GM06990 (cell line): ENCODE measurements at places on chromosomes 12 and 14.

DNA sequence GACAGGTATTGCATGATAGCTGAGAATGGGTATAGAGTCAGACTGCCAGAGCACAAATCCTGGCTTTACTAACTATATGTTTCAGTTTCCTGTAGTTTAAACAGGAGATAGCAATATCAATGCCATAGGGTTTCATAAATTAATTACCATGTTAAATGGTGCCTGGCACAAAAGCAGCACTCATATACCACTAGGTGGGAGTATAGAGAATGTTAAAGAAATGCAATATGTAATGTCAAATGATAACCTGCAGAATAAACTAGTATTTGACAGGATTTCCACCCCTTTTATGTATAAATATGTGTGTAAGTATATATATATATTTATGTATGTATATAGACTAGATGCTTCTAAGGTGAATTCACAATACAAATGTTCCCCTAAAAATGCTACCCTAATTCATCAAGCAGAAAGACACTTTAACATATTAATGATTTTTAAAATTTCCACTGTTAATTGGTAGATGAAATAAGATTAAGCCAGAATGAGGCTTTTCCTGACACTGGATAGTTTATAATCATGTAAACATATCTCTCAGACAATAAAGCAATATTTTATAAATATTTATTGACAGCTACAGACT lies 8.6 kb downstream of the WDR89 start:
- no peak for DNase-seq

DNA sequence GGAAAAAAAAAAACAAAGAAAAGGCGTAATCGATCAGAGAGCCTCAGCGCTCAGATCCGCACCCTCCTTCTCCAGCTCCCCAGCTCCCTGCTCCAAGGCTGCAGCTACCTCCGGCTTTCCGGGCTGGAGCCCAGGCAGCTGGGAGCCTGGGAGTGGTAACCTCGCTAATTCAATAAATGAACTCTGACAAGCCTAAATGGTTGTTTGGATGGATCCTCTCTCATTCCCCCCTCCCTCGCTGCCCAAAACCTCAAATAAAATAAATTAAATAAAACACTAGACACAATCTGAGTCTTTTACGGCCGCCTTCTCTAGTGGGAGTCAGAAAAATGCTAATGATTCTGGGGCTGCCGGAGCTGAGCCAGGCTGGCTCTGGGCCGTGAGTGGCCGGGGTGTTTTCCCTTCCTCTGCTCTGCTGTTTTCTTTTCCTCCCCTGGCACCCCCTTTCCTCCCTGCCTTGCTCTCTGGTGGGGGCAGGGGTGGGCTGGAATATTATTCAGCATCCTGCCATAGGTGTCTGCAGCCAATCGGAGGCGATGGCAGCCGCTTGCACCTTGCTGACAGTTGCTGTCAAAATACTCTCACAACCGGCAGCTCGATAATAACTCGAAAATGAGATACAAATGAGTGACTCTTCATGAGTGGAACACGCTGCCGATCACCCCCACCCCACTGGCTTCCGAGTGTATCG lies 76.1 kb downstream of the RBM19 start:
- DNase-seq: no peak

DNA sequence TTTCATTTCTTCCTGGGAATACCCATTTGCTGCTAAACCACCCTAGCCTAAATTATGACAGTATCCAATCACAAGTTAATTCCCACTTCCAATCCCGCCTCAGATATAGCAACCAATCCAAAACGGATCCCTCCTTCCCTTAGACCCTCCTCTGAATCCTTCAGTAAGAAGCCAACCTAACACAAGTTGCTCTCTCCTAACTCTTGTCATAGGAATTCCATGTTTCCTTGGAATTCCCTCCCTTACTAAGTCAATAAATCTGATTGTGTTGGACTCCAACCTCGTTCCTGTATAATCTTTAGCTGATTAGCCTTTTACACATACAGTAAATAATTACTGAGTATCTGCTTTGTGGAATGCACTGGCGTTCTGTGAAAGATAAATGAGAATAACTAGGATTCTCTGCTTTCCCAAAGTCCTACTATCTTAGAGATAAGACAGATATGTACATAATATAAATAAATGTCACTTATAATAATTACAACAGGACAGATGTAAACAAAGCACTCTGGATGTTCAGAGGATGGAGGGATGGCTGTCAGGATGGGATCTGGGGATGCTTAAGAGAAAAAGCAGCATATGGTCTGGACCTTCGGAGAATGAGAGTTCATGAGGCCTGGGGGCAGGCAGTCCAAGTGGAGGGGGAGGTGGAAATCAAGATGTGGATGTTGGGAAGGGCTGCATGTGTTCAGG lies 185.8 kb upstream of the SOX5 start:
- no peak for DNase-seq

- DNase-seq: no peak
These were observed 6.6 kb downstream of the PHB2 start for GRCh38 chr12:6963791-6964413.

DNA sequence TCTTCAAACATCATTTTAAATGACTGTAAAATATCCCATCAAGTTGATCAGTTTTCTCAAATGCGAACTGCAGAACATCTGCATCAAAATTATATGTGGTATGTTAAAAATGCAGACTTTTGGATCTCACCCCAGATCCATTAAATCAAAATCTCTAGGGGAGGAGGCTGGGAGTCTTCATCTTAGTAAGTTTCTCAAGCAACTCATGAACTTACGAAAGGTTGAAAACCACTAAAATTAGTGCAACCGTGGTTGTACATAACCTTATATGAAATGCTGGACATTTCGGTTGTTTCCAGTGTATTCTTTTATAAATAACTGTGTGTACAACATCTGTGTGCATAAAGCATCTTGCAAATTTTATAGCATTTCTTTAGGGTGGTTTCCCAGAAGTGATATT lies 39.2 kb downstream of the ZFP36L1 start:
- DNase-seq: no peak

DNA sequence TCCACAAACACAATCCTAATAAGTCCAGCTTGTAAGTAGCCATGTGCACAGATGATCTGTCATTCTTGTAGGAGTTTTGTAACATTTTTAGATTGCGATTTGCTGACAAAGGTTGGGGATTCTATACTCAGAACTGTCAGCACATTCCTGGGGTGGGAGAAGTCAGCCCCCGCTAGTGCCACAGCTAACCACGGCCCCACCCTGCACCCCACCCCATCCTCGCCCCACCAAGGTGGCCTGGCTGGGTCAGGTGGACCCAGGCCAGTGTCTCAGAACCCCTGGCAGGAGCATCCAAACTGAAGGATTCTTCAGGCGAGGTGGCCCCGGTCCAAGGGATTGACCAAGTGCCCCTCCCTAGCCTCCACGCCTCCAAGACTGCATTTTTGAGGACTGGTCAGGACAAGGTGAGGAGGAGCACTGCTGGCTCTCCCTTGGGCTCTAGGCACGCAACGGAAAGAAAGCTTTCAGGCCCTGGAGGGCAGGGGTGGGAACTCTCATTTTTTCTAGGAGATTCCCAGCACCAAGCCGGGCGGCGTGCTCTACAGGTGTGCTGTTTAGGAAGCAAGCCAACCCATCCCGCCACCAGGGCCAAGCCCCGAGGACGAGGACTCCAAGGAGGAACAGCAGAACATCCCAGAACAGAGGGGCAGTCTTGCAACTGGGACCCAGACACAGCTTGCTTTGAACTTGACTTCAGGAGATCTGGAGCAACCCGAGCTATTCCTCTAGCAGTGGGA lies 172.8 kb downstream of the BCL11B start:
- no peak for DNase-seq

GRCh38 chr12:9252256-9252655 lies 44.1 kb upstream of the PZP start:
- DNase-seq: no peak

- DNase-seq: no peak
These were observed 19.3 kb downstream of the MVK start for GRCh38 chr12:109592905-109593272.

GRCh38 chr14:38616959-38617358 lies 361.1 kb upstream of the CLEC14A start:
- DNase-seq: no peak

- DNase-seq: no peak
These were observed 58.7 kb downstream of the ST8SIA1 start for GRCh38 chr12:22275843-22276242.

DNA sequence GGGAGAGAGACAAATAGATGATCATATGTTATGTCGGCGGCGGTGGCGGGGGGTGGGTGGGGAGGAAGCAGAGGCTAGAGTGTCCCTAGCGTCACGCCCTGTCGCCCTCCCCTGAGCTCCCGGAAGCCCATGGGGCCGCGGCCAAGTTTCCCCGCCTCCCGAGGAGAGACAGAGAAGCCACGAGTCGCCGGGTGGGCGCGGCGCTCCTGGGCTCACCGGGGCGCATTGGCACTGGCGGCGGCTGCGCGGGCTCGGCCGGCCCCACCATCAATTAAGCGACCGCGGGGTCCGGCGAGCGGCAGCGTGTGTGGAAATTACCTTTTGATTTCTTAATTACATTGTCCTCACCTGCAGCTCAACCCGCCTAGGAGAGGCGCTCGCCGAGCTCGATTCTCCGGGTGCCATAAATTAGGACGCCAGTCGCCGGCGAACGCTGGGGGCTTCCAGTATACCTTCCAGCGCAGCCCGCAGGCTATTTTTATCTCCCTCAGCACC lies 119.9 kb upstream of the LHX5 start:
- peak; percentile 28 for DNase-seq

DNA sequence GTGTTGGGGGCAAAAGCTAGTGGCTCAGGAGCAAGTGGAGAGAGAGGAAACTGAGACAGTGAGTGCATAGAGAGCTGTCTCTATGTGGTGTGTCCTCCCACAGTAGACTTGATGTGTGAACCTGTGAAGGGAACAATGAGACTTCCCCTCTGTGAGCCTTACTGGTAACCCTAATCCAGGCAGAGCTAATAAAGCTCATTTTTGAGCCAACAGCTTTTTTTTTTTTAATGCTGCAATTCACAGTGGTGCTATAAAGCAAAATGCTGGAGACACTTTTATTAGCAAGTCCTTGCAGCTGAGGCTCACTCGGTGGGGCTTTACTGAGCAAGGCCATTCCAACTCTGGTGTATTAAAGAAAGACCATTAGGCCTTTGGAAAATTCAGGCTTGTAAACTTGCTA lies 26.9 kb downstream of the FBXW8 start:
- no peak for DNase-seq

- DNase-seq: no peak
These were observed 41.5 kb downstream of the RERG start for GRCh38 chr12:15179672-15180071.

- no peak for DNase-seq
These were observed 88.7 kb upstream of the KCNA1 start for GRCh38 chr12:4820971-4821370.

DNA sequence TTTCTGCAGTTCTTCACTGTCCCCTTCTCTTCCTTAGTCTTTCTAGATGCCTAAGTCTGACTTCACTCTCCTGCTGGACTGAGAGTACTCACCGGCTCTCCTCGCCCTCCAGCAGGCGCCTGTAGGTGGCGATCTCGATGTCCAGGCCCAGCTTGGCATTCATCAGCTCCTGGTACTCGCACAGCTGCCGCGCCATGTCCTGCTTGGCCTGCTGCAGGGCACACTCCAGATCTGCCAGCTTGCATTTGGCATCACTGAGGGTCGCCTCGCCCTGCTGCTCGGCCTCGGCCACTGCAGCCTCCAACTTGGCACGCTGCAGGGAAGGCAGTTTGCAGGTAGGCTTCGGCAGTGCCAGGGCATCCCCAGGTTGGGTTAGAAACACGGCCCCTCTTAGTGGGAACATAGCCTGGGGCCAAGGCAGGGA lies 5.2 kb downstream of the KRT84 start:
- DNase-seq: no peak

- no peak for DNase-seq
These were observed 64.8 kb downstream of the PPP2R5C start for GRCh38 chr14:101826351-101826750.

GRCh38 chr12:6249580-6249979 lies 49.4 kb downstream of the CD9 start:
- DNase-seq: no peak

DNA sequence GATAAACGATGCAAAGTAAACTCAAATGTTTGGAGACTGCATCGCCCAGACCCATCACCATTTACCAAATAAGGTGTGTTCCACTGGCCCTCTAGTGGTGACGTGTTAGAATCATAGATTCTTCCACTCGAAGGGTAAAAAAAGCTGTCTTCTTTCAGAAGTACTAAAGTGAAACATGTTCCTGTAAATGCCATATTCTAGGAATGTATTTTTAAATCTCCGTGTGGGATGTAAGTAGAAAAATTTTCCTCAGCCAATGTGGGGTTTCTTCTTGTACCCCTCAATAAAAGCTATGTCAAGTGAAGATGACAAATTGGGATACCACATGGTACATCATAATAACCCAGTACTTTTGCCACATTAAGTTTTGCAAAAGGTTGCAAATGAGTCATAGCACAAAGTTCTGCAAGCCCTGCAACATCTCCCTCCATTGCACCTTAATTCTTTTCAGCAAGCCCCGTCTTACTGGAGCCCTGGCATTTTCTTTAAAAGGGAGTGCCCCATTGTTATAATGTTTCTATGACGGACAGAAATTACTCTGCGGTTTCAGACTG lies 100.8 kb downstream of the CCER1 start:
- DNase-seq: no peak

DNA sequence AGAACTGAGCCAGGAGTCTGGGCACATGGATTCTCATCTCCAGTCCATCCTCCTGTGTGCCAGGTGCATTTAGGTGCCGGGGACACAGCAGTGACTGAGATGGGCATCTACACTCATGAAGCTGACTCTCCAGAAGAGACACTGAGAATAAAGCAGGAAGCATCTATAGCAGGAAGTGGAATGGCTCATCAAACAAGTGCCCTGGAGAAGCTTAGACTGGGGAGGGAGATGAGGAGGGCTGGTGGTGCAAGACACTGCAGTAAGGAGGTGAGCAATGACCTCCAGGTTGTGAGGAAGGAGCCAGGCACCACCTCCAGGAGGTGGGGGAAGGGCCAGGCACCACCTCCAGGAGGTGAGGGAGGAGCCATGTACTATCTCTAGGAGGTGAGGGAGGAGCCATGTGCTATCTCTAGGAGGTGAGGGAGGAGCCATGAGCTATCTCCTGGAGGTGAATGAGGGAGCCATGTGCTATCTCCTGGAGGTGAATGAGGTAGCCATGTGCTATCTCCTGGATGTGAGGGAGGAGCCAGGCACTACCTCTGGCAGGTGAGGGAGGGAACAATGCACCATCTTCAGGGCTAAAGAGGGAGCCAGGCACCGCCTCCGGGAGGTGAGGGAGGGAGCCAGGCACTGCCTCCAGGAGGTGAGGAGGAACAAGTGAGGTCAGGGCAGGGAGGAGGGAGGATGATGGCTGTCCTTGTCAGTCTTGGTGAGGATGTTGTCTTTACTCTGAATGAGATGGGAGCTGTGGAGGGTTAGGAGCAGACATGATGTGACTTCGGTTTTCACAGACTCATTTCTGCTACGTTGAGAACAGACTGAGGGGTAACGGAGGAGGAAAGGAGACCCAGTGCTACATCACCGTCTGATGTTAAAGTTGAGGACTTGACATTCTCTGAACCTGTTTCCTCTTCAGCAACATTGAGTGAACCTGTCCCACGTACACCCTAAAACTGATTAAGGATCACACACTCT lies 961.9 kb upstream of the TMEM132C start:
- DNase-seq: no peak

- no peak for DNase-seq
These were observed 130.6 kb downstream of the PRKCH start for GRCh38 chr14:61451891-61452400.
